ENCODE measurements at places on chromosomes 16 and 17. TPM values are rescaled to one million over a fixed set of nuclear protein-coding genes. Genes with fewer than 3 reads are reported as not detected.

GRCh38 chr17:34619687-34620217 lies 40.4 kb downstream of the TMEM132E start:
- no peak overlapping the region for H3K4me3 ChIP-seq
- H3K4me1 ChIP-seq = peaks cover 9% of the 10 kb centered on the region
- no peak for DNase-seq
- H3K27ac ChIP-seq = no peak overlapping the region
- no peaks in the 10 kb centered on the region for H3K36me3 ChIP-seq

The CCDC144A gene
- total RNA-seq = 1.3 TPM

DNA sequence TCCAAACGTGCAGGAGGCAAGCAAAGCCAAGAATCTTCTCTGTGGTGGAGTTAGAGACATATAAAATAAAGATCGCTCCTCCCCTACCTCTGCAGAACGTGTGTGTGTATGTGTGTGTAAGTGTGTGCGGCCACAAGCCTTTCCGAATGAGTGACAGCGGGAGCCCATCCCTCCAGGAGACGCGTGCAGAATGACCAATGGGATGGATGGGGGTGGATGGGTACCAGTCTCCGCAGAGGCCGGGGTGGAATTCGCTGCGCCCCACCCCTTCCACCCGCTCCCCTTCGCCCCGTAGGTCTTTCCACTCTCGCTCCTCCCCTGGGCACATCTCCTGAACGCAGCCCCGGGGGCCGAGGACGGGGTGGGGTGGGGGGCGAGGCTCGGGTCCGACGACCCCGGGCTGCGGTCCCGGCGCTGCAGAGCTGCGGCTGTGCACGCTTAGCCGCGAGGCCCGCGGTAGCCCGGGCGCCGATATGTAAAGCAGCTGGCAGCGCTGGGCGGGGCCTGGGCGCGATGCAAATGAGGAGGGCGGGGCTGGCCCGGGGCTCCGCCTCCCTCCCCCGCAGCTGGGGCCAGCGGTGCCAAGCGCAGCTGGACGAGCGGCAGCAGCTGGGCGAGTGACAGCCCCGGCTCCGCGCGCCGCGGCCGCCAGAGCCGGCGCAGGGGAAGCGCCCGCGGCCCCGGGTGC lies at the start of gene PRKCB:
Gene PRKCB, plus strand, starts transcription at position 594 of the 688 bp plus-strand sequence.
- H3K27me3 ChIP-seq = peaks cover 75% of the 10 kb centered on the region
- peak; percentile 97 for DNase-seq
- no peak within 1 kb of the TSS for H3K27ac ChIP-seq
- no peaks in the 10 kb centered on the region for H3K36me3 ChIP-seq

The TMEM186 gene
- 10.4 TPM for total RNA-seq

- H3K4me3 ChIP-seq = no peak overlapping the region
- peaks cover 20% of the 10 kb centered on the region for H3K27me3 ChIP-seq
- DNase-seq = peak; percentile 82
- no peak overlapping the region for H3K27ac ChIP-seq
Observed at GRCh38 chr17:6996256-6997011, 585 bp downstream of the ALOX12 start.

GRCh38 chr17:59620518-59621259 lies 994 bp downstream of the CLTC start:
- DNase-seq = peak; percentile 80
- H3K4me3 ChIP-seq = peak overlapping the region; percentile 93
- H3K4me1 ChIP-seq = peaks cover 5% of the 10 kb centered on the region

GRCh38 chr17:35666967-35667532 lies 64.4 kb upstream of the RASL10B start:
- peaks cover 73% of the 10 kb centered on the region for H3K36me3 ChIP-seq
- no peak for DNase-seq
- H3K27ac ChIP-seq = no peak overlapping the region
- H3K27me3 ChIP-seq = no peaks in the 10 kb centered on the region
- H3K4me3 ChIP-seq = no peak overlapping the region
- H3K4me1 ChIP-seq = no peaks in the 10 kb centered on the region

The CAVIN1 gene
- 0.46 TPM for total RNA-seq

The SDR42E1 gene
- total RNA-seq = not detected

The TEKT5 gene
- total RNA-seq = 0.31 TPM

DNA sequence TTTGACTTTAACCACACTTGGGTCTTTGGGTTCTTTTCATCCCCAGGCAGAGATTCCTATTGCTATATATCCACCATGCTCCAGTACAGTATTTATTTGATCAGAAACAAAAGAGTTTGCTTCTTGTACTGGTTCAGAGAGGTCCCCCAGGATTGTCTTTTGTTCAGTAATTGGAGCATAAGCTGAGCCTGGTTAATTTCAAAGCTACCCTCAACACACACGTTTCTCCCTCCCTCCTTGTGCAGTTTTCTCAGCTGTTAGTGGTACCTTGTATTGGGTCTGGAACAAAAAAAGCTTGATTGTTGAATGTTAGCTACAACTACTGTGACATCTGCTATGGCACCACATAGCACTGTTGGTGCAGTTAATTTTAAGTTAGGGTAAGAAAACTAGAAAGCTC lies 50.0 kb downstream of the NUP93 start:
- H3K4me3 ChIP-seq = no peak overlapping the region
- H3K27ac ChIP-seq = no peak overlapping the region
- no peaks in the 10 kb centered on the region for H3K27me3 ChIP-seq
- DNase-seq = no peak
- H3K4me1 ChIP-seq = no peaks in the 10 kb centered on the region

DNA sequence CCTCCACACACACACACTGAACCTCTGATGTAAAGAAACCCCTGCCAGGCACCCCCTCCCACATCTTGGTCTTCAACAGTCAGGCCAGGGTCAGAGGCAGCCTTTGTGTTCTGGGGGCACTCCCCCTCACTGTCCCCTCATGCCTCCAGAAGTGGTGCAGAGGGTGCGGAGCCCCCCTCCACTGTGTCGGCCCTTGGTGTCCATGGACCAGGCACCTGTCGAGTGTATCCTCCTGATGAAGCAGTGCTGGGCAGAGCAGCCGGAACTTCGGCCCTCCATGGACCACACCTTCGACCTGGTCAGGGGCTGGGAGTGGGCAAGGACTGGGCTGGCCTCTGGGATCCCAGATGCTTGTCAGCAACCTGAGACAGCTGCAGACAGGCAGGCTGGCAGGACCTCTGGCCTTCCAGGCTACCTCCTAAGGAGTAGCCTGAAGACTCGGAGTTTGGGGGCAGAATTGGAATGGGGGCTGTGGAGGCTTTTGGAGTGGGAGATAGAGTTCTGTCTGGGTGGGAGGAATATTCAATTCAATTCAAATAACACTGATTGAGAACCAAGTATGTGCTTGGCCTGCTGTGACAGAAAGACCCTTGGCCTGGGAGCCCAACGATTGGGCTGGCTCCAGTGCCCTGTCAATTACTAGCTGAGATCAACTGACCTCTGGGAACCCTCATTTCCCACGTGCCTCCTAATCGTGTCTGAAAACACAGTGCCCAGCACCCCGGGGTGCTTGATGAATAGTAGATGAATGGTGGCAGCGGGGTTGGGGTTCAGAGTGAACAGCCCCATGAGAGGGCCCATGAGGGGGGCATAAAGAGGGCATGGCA lies 11.5 kb downstream of the GUCY2D start:
- no peak for DNase-seq
- H3K27me3 ChIP-seq = peaks cover 42% of the 10 kb centered on the region
- peaks cover 3% of the 10 kb centered on the region for H3K4me1 ChIP-seq
- no peaks in the 10 kb centered on the region for H3K36me3 ChIP-seq

DNA sequence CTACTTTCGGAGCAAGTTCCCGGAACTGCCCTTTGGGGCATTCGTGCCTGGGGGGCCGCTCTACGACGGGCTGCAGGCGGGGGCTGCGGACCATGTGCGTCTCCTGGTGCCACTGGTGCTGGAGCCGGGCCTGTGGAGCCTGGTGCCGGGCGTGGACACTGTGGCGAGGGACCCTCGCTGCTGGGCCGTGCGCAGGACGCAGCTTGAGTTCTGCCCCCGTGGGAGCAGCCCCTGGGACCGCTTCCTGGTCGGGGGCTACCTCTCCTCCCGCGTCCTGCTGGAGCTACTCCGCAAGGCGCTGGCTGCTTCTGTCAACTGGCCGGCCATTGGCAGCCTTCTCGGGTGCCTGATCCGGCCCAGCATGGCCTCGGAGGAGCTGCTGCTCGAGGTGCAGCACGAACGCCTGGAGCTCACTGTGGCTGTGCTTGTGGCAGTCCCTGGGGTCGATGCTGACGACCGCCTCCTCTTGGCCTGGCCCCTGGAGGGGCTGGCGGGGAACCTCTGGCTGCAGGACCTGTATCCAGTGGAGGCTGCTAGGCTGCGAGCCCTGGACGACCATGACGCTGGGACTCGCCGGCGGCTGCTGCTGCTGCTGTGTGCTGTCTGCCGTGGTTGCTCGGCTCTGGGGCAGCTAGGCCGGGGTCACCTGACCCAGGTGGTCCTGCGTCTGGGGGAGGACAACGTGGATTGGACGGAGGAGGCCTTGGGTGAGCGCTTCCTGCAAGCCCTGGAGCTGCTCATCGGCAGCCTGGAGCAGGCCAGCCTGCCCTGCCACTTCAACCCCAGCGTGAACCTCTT lies 3.6 kb downstream of the MIEF2 start:
- H3K27ac ChIP-seq = no peak overlapping the region
- DNase-seq = no peak
- no peaks in the 10 kb centered on the region for H3K27me3 ChIP-seq
- H3K36me3 ChIP-seq = peaks cover 28% of the 10 kb centered on the region

GRCh38 chr17:72332367-72332766 lies 211.5 kb downstream of the SOX9 start:
- no peak overlapping the region for H3K4me3 ChIP-seq
- no peak overlapping the region for H3K27ac ChIP-seq
- no peaks in the 10 kb centered on the region for H3K4me1 ChIP-seq
- H3K27me3 ChIP-seq = peaks cover 48% of the 10 kb centered on the region
- no peak for DNase-seq
- H3K36me3 ChIP-seq = no peaks in the 10 kb centered on the region

DNA sequence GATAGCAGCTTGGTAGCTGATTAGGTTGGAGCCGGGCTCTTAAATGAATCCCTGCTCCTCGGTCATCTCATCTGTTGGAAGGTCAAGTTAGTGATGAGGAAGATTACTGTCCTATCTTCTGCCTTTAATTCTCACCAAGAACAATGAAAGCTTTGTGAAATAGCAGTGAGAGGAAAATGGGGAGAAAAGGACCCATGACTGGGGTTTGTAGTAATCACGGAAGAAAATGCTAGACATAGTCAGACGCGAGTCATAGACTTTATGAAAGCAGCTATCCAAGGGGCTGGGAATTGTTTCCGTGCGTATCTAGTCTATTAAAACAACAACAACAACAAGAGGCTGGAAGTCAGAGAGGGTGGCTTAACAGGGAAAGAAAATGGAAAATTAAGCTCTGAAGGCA lies 18.3 kb downstream of the PIK3R5 start:
- no peak overlapping the region for H3K27ac ChIP-seq
- no peak overlapping the region for H3K4me3 ChIP-seq
- no peaks in the 10 kb centered on the region for H3K36me3 ChIP-seq
- H3K27me3 ChIP-seq = peaks cover 14% of the 10 kb centered on the region

DNA sequence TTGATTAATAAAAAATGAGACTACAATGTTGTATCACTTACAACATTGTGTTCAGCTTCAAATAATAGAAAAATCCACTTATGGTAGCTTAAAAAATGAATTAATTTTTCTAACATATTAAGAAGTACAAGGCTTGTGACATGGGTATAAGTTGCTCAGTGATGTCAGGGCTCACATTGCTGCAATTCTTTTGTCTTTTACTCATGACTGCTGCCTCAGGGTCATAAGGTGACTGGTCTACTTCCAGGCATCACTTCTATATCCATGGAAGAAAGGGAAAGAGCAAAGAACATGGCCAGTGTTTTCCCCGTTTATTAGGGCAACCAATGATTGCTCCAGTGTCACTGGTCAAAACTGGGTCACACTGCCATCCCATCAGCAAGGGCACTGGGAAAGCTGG lies 295.3 kb downstream of the MAP2K4 start:
- H3K27me3 ChIP-seq = no peaks in the 10 kb centered on the region
- no peaks in the 10 kb centered on the region for H3K4me1 ChIP-seq
- H3K4me3 ChIP-seq = no peak overlapping the region

- DNase-seq = no peak
- H3K27me3 ChIP-seq = no peaks in the 10 kb centered on the region
- H3K4me1 ChIP-seq = peaks cover 10% of the 10 kb centered on the region
- H3K4me3 ChIP-seq = no peak overlapping the region
- peaks cover 19% of the 10 kb centered on the region for H3K36me3 ChIP-seq
Observed at GRCh38 chr16:31129568-31130335, 5.8 kb downstream of the PRSS8 start.

DNA sequence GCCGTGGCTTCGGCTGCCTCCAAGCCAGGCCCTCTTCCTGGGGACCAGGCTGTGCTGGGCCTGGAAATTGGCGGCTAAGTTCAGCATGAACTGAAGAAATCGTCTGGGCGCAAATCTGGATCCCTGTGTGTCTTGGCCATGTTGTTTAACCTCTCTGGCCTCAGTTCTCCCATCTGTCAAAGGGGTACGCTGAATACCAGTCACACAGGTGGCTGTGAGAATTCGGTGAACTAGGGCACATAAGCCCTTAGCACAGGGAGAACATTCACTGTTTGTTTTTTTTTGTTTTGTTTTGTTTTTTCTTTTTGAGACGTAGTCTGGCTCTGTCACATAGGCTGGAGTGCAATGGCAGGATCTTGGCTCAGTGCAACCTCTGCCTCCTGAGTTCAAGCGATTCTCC lies 19.0 kb downstream of the LASP1 start:
- no peak overlapping the region for H3K4me3 ChIP-seq
- DNase-seq = no peak
- H3K36me3 ChIP-seq = peaks cover 86% of the 10 kb centered on the region
- H3K27ac ChIP-seq = no peak overlapping the region

The MAP2K3 gene
- total RNA-seq = 21.5 TPM

- H3K27ac ChIP-seq = peak within 1 kb of the TSS; percentile 89
- peak within 1 kb of the TSS; percentile 93 for H3K4me3 ChIP-seq
- peak; percentile 93 for DNase-seq
- no peaks in the 10 kb centered on the region for H3K4me1 ChIP-seq
Observed at GRCh38 chr16:50152807-50153595, at the start of gene TENT4B. TENT4B (plus strand) TSS chr16:50153306; CDS start chr16:50153622, 316 bp downstream.

The SMYD4 gene
- 22.0 TPM for total RNA-seq

The SLC38A8 gene
- total RNA-seq = not detected

The ARL5C gene
- total RNA-seq = not detected

DNA sequence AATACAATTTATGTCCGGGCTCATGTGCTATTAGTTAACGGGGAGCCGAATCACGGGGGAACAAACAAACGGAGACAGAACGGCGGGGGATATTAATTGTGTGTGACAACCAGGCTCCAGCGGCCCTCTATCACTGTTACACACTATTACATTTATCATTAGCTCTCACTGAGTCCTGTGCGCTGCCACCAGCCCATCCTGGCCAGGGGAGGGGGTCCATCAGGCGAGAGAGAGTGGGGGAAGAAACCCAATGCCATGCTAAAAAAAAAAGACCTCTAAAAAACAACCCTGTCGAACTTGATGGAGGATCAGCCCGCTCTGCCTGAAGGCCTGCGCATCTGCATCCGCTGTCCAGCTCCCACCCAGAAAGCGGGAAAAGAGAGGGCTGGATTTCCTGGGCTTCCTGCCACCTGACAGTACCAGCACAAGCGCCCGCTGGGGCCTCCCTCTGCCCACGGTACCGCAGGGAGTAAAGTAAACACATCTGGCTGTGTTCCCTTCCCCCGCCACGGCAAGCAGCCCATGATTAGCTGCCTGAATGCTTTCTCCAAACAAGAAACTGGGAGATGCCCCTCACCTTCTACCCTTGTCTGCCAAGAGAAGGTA lies 41.7 kb downstream of the PIPOX start:
- H3K4me1 ChIP-seq = peaks cover 10% of the 10 kb centered on the region
- H3K36me3 ChIP-seq = peaks cover 4% of the 10 kb centered on the region
- DNase-seq = peak; percentile 81
- H3K27ac ChIP-seq = peak overlapping the region; percentile 6
- no peaks in the 10 kb centered on the region for H3K27me3 ChIP-seq
- no peak overlapping the region for H3K4me3 ChIP-seq

GRCh38 chr16:16966439-16966838 lies 504.3 kb downstream of the XYLT1 start:
- no peak overlapping the region for H3K27ac ChIP-seq
- H3K4me3 ChIP-seq = no peak overlapping the region
- no peaks in the 10 kb centered on the region for H3K4me1 ChIP-seq
- no peaks in the 10 kb centered on the region for H3K27me3 ChIP-seq
- DNase-seq = no peak

Data from endodermal cell (in vitro differentiated cells).